Smooth muscle cell of the brain vasculature (primary cell): ENCODE measurements at places on chromosomes 5 and 9.

GRCh38 chr9:79610019-79610631, 38.4 kb downstream of the TLE4 start:
- DNase-seq = no peak

- DNase-seq = no peak
These were observed 343.7 kb downstream of the RAB3C start for GRCh38 chr5:58926541-58926935.

DNA sequence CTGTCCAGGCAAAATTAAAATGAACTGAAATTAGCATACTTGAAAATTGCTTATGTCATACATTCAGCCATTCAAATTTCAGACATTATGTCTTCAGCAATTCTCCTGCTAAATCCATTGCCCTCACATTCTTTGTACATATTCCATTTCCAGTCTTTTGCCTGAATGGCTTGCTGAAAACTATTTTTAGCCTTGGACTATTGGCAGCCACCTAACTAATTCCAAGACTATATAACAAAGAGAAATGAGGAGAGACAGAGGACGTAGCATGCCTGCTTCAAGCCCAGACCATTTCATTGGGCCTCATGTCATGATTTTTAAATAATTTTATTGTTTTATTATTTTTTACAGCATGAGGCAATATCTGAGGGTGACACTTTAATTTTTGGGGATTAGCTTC, 100.3 kb downstream of the MRPS30 start:
- DNase-seq = no peak

DNA sequence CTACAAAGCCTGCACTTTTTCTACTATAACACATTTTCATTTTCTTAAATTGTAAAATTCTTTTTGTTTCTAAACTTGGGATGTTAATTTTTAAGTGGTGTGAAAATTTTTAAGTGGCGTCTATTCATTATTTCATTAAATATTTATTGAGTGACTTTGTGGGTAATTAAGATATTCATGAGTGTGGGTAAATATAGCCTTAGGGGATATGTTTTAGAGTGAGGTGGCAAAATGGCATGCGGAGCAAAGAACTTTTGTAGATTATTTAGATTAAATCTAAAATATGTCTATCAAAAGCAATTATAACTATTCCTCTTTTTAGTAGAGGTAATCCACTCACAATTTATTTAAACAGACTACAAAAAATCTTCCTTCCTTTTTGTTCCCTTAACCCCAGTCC, 188.4 kb downstream of the PCSK1 start:
- DNase-seq = no peak

- DNase-seq = no peak
These were observed 21.7 kb upstream of the NSD1 start for GRCh38 chr5:177111720-177112394.

- no peak for DNase-seq
These were observed 18.2 kb upstream of the WDR38 start for GRCh38 chr9:124835026-124835557.

DNA sequence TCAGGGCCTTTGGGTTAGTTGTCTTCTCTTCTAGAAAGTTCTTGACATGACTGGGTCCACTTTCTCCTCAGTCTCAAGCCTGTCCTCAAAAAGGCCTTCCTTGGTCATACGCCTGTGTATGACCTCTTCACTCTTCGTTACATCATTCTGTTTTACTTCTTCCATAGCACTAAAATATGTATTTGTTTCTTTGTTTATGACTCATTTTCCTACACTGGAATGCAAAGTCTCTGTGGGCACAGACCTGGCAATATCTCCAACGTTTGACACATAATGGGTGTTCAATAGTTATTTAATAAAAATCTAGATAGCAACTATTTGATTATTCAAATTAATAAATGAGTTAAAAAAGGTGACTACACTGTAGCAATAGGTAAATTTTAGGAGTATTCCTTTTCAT, 85.1 kb downstream of the YIPF5 start:
- DNase-seq = no peak

- no peak for DNase-seq
These were observed 73.9 kb downstream of the KLF9 start for GRCh38 chr9:70340572-70340971.

DNA sequence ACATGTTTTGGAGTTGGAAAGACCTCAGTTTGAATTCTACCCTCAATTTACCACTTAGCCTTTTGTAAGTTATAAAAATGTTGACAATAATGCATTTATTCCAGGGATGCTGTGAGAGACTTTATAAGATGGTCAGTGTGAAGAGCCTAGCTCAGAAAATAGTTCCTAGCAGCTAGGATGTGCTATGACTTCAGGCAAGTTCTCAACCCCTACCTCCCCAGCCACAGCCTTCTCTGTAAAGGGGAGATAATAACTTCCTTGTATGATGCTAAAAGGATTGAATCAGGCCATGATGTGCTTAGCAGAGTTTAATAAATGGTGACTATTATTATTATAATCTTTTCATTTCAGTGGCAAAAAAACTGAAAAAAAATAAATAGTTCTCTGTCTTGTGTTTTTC, 77.6 kb downstream of the ALDH1A1 start:
- DNase-seq = no peak

GRCh38 chr9:90741036-90741435, 60.6 kb upstream of the SYK start:
- no peak for DNase-seq

DNA sequence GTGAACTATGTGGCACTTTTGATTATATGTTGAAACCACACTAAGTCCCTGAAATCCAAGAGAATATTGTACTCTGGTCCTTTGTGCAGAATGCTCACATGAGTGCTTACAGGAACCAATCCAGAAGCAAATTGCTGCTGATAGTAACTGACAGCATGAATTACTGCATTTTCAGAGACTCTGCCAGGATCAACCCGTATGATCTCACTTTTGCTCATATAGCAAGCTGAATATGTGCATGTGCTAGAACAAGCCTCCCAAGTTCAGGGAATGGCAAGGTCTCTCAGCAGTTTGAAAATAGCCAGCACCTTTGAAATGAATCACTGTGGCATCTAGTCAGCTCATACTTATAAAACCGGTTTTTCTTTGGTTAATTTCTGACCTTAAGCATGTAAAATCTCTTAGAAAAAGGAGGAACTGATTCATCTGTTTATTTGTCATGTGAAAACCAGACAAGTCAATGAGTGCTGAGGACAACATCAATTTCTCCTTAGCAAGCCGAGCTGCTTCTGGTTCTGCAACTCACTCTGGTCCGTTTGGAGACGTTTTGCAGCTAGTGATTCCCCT, 215.7 kb upstream of the ELL2 start:
- DNase-seq = no peak

GRCh38 chr5:134550271-134551214, 25.1 kb downstream of the JADE2 start:
- no peak for DNase-seq

GRCh38 chr9:962023-962422, 14.4 kb upstream of the DMRT3 start:
- DNase-seq = no peak

- DNase-seq = no peak
These were observed 25.4 kb downstream of the IRF1 start for GRCh38 chr5:132465059-132465707.

DNA sequence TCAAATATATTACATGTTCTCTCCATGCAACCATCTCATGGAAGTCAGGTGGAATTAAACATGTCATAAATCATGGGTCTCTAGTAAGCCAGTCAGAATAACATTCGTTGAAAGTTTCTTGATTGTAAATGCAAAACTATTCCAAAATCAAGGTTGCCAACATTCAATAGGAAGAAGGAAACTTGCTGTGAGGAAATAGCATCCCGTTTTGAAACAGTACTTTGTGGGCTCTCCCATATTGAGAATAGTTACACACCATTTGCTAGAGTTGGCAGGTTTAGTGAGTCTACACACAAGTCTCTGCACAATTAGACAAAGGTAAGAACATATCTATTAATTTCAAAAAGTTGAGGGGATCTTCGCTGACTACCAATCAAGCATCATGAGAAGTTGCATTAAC, 338.5 kb downstream of the GLIS3 start:
- no peak for DNase-seq

- peak; percentile 69 for DNase-seq
These were observed 137.8 kb upstream of the RGMB start for GRCh38 chr5:98635656-98636055.

DNA sequence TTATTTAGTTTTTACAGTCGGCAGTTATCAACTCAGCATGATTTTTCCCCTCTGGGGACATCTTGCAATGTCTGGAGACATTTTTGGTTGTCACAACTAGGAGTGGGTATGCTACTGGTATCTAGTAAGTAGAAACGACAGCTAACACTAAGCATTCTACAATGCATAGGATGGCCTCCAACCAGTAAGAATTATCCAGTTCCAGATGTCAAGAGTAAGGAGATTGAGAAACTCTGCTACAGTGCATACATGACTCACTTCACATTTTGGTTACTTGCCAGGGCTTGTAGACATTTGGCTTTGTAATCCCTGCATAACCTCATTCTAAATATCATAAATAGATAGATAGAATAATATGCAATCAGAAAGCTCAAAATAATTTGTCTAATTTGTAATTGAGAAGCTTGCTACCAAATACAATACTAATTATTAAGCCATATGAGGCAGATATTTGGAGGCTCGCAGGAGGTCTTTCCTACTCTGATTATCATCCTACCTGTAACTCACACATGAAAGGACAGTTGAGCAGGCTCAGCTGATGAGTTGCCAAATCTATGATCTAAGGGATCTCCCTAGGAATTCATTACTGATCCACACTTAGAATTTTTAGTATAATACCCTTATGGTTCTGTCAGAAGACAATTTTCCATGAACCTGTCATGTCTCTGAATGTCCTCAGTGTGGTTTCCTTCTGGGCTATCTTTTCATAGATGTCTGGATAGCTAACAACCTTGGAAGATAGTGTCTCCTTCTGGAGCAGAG, 346.9 kb upstream of the TLE4 start:
- DNase-seq = peak; percentile 28

DNA sequence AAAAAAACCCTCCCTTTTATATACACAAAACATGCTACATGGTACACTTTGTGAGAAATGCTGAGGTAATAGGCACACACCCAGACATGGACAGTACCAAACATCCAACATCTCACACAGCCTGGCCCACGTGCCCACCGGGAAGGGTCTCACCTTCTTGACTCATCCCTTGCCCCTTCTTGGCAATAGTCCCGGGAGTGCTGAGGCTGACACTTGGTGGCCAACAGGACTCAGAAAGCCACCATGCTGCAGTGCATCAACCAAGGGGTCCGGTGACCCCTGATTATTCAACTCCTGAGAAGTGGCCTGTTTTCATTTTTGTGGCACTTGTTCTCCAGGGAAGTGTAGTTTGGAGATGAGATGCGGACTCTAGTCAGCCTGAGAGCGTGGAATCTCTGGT, 35.0 kb downstream of the ANGPTL2 start:
- DNase-seq = no peak

GRCh38 chr9:89676281-89676680, 71.5 kb downstream of the GADD45G start:
- no peak for DNase-seq

DNA sequence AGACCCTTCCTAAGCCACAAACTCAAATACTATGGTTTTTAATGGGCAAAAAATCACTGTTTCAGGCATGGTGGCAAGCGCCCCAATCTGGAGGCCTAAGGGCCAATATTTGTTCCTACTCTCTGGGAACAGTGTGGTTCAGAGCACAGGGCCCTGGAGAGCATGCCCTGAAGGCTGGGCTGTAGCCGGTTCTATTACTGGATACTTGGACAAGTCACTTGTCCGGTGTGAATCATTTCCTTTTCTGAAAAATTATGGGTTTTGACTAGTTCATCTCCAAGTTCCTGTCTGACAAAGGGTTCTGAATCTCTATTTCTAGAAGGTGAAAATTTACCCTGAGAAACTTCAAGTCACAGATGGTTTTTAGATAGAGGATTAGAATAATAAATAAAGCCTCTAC, 75.0 kb downstream of the OTULIN start:
- DNase-seq = no peak

DNA sequence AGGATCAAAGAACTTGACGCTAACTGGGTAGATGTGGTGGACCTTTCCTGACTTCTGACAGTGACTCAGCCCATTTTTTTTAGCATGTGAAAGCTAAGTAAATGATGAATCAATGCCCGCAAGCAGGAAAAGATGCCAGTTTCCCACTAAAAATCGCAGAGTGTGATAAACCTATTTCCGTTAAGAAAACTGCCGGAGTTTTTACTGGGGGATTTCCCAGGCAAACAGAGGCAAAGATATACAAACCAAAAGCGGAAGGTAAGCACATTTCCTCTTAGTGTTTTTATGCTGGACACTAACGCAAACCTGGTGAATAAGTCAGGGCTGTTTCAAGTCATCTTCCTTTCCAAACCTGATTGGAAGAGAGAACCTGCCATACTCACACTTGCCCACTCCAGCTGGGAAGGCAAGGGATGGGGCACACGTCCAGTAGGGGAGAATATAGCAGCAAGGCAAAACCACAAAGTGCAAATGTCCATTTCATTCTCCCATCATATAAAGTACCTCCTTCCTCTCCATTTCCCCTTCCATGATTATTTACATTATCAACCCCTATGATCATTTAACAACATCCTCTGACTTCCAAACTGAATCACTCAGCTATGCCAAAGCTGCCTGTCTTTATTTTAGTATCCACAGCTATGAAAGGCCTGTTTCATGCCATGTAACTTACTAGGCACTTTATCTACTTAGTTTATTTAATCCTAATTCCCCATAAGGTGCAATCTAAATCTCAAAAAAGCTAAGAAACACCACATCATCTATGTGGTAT, 349.7 kb upstream of the RFX3 start:
- no peak for DNase-seq

DNA sequence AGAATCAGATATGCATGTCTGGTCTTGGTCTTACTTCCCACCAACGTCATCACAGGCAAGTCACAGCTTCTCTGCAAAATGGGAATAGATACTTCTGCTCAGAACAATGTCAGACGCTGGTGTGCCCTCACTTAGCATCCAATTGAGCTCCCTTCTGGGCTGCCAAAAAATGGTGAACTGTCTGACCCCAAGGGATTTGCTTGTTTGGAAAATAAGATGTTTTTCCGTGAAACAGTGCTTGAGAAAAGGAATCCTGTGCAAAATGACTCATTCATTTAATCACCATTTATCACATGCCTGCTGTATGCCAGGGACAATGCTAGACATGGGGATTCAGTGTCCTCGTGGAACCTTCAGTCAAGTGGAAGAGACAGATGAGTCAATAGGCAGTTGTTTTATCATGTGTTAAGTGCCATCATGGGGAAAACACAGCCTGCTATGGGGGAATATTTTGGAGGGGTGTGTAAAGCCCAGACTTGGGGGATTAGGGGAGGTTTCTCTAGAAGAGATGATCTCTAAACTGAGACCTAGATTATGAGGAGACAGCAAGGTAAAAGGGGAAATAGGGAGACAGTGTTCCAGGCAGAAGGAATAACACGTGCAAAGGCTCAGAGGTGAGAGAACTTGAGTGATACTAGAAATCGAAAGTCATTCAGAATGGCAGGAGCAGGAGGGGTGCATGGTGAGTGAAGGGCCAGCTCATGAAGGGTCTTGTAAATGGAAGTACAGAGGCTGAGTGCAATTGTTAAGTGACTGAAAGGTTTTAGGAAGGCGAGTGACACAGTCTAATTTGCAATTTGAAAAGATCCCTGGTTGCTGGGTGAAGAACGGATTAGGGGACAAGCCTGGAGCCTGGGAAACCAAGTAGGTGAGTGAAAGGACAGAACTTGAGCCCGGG, 3.9 kb downstream of the NIPAL4 start:
- DNase-seq = no peak

GRCh38 chr5:99054972-99055371, 126.2 kb upstream of the CHD1 start:
- no peak for DNase-seq

GRCh38 chr9:131304676-131305355, 15.3 kb downstream of the PLPP7 start:
- no peak for DNase-seq
